Activated CD4-positive, alpha-beta T cell treated with anti-CD3 and anti-CD28 coated beads for 24 hours (primary cell): ENCODE measurements at places on chromosomes 13 and 19.
A peak's percentile ranks its signal among the peaks of the same experiment; 100 is the strongest.

DNA sequence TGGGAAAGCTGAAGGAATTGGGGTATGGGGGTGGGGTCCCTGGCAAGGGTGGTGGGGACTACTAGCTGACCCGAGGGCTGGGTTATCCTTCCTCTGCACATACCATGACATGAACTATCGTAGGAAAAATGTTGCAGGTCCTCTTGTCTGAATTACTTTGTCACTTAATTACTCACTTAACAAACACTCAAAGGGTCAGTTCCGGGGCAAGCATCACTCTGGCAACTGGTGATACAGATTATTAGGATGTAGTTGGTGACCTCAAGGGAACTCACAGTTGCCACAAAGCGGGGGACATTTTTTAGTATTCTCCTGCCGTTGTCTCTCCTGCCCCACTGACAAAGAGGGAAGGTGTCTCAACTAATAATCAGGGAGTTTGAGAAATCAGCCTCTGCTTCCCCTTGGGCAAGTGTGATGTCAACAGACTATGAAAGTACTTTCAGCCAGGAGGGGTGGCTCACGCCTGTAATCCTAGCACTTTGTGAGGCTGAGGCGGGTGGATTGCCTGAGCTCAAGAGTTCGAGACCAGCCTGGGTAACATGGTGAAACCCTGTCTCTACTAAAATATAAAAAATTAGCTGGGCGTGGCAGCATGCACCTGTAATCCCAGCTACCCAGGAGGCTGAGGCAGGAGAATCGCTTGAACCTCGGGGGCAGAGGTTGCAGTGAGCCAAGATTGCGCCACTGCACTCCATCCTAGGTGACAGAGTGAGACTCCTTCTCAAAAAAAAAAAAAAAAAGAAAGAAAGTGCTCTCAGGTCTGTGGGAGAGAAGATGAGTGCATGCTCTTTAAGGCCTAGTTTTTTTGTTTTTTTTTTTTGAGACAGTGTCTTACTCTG lies 10.3 kb downstream of the DNAJB1 start:
- no peak for DNase-seq

DNA sequence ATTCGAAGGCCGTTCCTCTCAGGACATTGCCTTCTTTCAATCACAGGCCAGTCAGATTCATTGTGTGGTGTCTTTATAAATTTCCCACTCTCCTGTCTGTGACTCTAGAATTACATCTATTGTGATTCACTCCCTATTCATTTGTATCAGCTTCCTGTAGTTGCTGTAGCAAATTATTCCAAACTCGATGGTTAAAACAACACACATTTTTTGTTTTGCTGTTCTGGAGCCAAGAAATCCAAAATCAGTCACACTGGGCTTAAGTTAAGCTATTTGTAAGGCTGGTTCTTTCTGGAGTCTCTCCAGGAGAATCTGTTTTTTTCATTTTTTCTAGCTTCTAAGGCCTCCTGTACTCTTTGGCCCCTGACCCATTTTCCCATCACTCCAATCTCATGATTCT lies 1487.0 kb upstream of the SLC10A2 start:
- DNase-seq, result no peak

DNA sequence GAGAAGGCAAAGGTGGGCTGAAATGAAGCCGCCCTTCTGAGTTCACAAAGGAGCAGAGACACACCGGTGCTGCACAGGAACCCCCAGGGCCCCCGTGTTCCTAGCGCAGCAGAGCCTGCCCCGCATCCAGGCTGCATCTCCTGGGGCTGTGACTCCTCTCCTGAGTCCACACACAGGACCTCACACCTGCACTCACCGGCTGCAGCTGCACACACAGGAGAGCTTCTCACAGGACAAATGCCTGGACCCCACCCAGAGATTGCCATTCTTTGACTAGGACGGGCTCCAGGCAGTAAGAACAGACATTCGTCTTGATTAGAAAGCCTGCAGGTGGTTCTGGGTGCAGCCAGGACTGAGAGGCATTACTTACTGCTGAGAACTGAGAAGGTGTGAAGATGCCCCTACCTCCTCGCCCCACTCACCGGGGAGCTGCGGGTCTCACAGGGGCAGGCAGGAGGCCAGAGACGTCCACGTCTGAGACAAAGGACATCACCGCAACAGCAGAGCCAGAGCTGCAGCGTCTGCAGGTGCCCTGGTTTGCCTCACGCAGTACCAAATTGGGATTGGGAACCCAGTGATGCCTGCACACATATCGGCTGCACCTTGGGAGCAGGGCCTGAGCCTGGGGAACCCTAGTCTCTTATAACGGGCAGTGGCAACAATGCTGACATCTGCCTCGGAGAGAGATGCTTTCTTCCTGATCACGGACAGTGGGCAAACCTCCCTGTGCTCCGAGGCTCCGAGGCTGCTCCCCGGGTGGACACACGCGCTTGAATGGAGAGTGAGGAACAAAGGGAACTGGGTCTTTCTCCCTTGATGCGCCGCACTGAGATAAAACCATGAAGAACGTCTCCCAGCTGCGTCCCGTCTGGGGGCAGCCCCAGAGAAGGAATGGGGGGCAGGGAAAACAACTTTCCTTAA lies 50.4 kb downstream of the RASA3 start:
- no peak for DNase-seq

- DNase-seq, result no peak
Observed at GRCh38 chr13:90793261-90793820, 554.1 kb upstream of the MIR17HG start.

- peak; percentile 76 for DNase-seq
Observed at GRCh38 chr13:52617070-52618060, 24.9 kb upstream of the HNRNPA1L2 start.

DNA sequence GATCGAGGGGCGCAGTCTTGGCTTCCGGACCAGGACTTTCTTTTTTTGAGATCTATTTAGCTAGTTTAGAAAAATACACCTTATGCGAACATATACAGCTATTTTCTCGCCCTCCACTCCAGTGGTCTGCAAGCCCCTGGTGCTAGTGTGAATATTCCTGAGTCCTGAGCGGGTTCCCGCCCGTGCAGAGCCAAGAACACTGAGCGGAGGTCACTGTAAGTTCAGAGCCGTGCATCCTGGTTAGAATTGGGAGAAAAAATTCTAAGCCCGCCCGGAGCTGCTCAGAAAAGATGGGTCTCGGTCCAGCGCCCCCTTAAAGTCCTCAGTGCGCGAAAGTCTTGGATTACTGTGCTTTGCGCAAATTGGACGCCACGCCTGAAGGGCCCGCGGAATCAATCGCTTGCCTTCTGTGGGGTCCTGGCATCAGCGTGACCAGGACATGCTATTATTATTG lies 117.7 kb downstream of the KCNRG start:
- no peak for DNase-seq

DNA sequence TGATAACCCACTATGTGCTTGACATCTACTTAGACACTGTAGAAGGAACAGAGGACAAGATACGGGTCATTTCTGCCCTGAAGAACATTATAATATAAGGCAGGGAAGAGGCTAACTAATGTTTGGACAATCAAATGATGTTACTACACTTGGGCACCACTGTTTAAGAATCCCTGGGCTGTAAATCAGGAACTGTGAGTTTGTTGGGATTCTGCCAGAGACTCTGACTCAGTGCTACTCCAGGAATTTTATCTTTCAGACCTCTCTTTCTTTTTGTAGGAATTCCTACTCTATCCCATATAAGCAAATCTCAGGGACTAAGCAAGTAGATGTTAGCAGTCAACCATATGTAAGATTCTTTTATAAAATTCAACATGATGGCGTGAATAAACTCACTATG lies 3.1 kb upstream of the ZNF471 start:
- DNase-seq, result no peak

GRCh38 chr19:10116866-10117616 lies 2.7 kb downstream of the EIF3G start:
- no peak for DNase-seq

DNA sequence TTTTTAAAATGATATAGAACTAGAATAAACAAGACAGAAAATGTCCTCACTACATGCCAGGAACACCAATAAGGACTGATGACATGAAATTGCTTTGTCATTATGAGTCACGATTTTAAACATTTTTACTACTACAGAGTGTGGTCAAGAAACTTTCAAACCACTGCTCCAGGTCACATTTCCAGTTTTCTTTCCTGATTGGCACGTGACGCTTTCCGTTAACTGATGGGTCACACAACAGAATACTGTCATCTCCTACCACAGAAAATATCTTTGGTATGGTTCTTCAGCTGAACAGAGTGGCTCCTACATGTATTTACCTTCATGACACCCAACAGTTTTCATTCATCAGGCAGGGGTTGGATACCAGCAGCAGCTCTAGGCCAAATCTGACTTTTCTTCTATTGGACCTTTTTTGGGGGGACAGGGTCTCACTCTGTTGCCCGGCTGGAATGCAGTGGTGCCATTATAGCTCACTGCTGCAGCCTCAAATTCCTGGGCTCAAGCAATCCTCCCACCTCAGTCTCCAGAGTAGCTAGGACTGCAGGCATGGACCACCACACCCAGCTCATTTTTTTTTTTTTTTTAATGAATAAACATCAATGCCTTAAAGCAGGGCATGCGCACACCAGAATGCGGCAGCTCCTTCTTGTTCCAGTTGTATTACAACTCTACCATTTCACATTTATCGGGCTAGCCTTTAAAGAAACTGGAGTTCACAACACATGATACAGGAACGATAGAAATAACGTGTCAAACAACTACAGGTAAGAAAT lies 147.4 kb downstream of the RNF17 start:
- no peak for DNase-seq

- DNase-seq, result no peak
Observed at GRCh38 chr19:29411113-29411581, 114.6 kb upstream of the VSTM2B start.

GRCh38 chr13:32720026-32720425 lies 133.8 kb downstream of the PDS5B start:
- DNase-seq, result no peak

DNA sequence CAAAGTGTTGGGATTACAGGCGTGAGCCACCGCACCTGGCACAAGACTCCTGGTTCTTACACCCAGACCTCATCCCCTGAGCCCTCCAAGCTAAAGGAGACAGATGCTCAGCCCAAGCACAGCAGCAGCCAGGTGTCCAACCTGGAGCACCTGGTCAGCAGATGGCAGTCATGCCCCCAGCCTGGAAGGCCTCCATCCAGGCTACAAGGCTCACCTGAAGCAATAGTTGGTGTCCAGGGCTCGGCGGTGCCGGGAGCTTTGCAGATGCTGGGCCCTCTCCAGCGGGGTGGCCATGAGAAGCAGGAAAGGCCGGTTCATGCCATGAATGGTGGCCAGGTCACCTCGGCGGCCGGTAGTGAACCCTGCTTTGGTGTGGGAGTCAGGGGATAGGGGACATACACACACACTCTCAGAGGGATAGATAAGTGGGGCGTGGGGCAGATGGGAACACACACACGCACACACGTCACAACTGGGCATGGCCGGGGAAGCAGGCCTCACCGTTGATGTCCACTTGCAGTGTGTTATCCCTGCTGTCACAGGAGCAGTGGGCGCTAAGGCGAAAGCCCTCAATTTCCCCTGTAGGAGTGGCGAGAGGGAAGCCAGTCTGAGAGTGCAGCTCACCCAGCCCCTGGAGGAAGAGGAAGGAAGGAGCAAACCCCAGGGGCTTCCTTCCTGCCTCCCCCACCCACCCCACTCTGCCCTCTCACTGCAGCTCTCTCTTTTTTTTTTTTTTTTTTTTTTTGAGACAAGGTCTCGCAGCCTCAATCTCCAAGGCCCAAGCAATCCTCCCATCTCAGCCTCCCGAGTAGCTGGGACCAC lies 11.8 kb downstream of the TGFB1 start:
- no peak for DNase-seq

- DNase-seq, result no peak
Observed at GRCh38 chr19:55304980-55305379, 20.2 kb downstream of the TMEM150B start.

DNA sequence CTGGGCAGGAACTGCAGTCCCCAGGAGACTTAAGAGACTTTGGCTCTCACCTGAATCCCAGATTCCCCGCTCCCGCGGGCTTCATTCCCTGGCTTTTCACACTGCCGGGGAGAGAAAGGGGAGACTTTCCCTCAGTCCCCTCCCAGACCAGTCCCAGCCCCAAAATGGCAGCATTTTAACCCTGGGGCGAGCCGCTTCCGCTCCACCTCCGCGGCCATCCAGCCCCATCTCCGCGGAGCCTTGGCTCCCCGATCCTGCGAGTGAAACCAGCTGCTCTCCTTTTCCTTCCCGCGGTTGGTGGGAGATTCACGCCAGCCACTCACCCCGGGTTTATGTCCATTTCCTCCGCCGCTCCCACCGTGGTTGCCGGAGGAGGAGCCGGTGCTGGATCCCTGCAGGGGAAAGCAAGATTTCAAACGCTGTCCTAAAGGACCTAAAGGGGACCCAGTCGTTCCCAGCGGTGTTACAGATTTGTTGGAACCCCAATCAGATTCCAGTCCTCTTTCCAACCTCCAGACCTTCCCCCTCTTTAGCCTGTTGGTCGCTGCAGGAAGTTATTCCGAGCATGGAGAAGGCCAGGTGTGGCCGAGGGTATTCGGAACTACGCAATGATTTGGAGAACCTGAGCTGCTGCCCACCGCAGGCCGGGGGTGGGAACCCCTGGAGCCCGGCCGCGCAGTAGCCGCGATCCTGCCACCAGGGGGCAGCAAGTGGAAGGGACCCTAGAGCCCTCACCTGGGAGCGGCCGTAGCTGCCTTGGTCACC lies 3.4 kb downstream of the DMKN start:
- peak; percentile 75 for DNase-seq

DNA sequence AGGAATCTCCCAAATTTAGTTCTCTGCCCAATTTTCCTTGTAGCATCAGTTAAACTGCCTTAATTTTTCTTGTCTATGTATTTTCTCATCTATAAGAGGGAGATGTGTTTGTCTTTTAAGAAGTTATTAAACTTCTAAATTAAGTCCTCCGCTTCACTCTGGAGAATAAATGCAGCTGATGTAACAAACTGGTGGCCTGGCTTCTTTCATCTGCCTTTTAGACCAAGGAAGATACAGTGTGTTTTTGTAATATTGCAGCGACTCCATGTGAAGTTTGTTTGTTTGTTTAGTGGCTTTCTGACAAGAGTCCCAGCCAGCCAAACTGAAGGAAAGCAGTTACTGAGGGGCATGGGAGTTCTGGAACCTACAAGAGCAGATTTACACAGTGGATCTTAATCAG lies 56.4 kb downstream of the KLF12 start:
- DNase-seq, result no peak

GRCh38 chr13:30435911-30436451 lies 13.7 kb downstream of the UBE2L5 start:
- DNase-seq, result no peak

GRCh38 chr19:29687244-29687896 lies 22.1 kb downstream of the PLEKHF1 start:
- peak; percentile 37 for DNase-seq

- DNase-seq, result no peak
Observed at GRCh38 chr19:50797429-50797780, 7.2 kb downstream of the ACP4 start.
